ENCODE measurements at places on chromosomes 1 and 21.
A peak's percentile ranks its signal among the peaks of the same experiment; 100 is the strongest.

DNA sequence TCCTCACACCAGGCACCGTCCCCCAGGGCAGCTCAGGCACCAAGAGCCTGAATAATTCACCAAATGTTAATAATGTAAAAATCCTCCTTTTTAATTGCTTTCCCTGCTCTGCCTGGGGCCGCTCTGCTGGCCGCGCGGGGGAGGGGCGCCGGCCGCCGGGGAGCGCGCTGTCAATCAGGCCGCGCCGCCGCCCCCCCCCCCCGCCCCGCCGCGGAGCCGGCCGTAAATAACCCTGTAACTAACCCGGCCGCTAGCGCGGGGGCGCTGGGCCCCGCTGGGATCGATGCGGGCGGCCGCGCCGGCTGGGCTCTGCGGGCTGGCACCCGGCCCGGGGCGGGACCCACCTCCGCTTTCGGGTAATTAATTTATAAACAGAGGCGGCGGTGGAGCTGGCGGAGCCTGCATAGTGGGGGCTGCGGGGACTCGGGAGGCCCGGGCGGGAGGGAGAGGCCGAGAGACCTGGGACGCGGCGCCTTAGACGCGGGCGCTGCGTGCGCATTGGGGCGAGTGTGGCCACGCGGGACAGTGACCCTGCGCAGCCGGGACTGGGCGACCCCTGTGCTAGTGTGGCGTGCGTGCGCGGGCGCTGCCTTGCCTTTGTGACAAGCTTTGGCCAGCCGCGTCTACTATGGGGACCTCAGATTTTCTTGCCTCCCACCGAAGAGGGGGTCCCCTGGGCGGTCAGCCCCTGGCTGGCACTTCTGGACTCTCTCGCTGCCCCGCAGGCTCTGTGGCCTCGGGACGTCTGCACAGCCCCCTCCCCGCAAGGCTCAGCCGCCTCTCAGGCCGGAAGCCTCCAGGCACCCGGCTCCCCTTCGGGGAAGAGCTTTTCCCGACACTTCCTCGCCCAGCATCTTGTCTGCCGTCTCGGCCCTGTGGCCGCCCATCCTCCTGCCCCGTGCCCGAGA lies 16.6 kb downstream of the SAMD11 start:
- peak; percentile 89 for DNase-seq

- DNase-seq = no peak
These were observed 27.9 kb upstream of the SRP9 start for GRCh38 chr1:225749706-225750105.

- DNase-seq = no peak
These were observed 67.8 kb downstream of the HHAT start for GRCh38 chr1:210396541-210396940.

- DNase-seq = no peak
These were observed 1.9 kb upstream of the ATG4C start for GRCh38 chr1:62781841-62782543.

DNA sequence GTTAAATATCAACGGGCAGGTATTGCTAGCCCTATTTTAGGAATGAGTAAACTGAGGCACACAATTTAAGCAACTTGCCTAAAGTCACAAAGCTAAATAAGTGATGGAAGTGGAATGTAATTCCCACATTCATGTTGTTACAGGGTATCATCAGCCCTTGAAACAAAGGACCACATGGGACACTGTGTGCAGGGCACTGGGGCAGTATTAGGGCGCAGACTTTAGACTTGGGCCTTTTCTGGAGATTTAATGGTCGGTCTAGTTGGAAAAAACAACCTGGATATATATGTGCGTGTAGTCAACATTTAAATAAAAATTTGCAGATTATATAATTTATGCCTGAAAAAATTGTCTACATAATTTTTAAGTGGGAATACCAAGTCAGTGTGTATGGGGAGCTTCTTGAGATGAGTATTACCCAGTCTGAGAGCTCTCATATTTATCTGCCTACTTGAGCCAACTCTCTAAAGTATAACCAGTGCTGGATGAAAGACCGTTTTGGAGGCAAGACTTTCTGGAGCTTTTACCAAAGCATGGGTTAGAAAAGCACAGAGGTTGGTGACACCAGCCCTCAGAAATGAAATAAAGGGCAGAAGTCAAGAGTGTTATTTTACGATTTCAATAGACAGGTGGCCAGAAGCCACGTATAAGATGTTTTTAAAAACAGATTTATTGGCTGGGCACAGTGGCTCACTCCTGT lies 1.6 kb downstream of the KDM1A start:
- DNase-seq = no peak

DNA sequence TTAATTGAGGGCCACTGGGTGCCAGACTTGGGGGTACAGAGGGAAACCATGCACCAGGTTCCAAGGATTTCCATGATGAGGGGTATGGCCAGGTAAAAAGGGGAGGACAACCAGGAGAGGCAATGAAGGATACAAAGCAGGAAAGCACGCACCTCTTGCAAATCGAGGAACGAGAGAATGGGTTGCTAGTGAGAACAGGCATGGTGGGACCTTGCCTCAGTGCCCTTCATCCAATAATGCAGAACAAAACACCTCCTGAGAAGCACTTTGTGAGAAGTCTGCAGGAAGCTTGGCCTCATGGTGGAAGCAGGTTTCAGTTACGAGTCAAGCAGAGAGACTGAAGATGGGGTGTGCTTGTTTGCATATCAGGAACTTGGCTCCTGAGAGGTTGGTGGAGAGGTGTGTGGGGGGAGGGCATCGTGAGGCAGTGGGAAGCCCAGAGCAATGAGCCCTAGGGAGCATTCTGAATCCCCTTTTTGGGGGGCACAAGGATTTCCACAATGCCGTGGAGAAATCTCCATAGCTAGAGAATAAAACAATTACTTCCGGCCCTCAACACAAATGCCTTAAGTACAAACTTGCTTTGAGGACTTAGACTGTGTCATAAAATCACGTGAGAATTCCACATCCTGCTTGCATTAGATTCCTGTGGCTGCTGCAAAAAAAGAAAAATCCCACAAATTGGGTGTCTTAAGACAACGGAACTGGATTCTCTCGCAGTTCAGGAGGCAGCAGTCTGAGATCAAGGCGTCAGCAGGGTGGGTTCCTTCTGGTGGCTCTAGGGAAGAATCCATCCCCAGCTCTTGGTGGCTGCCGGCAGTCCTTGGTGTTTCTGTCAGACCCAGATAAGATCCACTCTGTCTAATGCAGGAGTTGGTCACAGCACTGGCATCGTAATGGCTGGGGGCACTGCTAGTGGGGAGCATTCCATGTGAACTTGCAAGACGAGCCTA lies 54.9 kb upstream of the BACE2 start:
- DNase-seq = peak; percentile 19

DNA sequence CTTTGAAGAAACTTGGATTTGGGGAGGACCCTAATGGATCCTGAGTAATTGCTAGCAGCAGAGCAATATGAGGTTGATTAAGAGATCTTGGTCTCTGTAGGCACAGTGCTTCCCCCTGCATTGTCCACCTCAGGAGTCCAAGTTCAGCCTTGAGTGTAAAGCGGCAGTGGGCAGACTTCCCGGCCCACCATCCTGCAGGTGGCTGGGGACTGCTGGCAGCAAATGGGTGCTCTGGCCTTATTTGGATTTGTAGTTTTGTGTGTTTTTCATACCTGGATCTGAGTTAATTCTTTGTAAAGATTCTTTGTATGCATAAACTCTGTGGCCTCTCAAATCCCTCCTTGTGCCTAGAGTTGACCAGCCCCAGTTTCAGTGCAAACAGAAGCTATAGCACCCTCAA lies 7.6 kb downstream of the BARHL2 start:
- no peak for DNase-seq

- no peak for DNase-seq
These were observed 587 bp downstream of the SCNM1 start for GRCh38 chr1:151166505-151166956.

DNA sequence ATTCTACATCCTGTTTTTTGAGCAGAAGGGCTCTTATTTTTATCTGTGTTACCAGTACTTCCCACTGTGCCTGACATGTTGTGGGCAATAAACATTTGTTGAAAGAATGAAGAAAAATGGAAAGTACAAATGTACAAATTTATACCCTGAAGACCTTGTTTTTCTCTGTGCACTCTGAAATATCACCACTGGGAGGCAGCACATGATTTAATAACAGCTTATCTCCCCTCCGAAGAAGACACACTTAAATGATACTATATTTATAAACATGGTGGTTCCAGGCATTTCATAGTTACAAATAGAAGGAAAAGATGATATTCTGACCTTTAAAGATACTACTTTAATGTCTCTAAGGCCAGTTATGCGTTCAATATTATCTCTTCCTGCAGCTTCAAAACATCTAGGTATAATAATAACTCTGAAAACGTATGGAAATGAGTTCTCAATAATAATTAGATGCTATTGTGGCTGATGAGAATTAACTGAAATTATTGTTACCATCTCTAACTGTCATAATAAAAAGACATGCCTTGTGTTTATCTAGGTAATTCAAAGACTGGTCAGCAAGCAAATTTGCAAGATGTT lies 12.8 kb downstream of the DYNLT5 start:
- peak; percentile 67 for DNase-seq

DNA sequence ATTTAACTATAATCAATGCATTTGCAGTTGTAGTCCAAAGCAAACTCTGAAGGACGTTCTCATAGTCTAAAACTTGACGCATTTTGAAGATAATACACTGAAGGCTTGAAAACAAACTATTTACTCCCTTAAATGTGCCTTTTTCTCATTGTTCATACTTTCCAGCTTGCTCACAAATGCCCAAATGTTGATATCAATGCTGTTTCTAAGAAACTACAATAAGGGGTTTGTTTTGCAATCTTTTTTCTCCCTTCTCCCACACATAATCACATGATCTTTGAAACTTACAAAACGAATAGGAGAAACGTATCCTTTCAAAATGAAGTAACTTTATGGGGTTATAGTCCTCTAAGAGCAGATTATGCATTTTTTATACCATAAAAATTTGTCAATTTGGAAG lies 508.7 kb downstream of the DPYD start:
- DNase-seq = no peak

DNA sequence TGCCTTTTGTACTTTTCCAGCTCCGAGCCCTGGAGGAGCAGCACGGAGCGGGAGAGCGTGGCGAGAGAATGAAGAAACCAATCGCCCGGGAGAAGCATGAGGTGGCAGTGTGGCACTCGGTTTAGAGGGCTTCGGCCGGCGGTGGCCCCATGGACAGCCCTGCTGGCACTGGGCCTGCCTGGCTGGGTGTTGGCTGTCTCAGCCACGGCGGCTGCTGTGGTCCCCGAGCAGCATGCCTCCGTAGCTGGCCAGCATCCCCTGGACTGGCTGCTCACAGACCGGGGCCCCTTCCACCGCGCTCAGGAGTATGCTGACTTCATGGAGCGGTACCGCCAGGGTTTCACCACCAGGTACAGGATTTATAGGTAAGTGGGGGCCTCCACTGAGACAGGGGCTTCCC lies 59.0 kb downstream of the BRINP2 start:
- DNase-seq = no peak

DNA sequence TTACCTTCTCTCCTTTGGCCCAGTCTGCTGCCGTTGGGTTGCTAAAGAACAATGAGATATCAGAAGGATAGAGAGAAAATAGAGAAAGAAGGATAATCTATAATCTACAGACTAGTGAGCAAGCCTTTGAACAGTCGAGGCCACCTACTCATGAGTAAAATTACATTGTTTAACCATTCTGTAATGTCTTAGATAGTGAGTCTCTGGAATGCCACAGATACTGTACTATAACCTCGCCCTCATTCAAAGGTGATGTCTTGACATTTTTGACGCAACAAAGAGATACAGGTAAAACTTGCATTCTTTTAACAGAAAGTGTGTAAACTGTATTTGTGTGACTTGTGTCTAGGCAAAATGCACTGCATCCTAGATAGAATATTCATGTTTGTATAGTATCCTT lies 77.9 kb downstream of the LAMC1 start:
- DNase-seq = no peak

DNA sequence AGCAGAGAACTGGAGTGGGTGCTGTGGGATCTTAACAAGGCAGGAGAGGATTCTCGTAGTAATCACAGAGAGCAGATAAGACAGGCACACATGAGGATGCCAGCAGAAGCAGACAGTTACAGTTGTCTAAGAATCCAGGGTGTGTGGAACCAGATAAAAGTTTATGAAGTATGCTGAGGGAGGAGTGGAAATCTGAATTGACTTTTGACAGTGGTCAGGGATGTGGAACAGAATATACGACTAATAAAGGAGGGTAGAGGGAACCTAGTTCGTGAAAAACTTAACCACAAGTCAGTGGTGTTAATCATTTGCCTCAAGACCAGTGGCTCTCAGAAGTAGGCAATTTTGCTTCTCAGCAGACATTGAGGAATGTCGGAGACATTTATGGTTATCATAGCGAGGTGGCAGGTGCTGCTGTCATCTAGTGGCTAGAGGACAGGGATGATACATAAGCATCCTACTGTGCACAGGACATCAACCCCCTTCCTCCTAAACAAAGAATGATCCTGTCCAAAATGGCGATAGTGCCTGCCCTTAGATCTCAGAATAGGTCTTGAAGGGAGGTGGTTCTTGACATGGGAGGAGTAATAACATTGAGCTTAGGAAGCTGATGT lies 3.0 kb downstream of the LRRC8D start:
- DNase-seq = no peak

GRCh38 chr21:43925609-43926008 lies 60.6 kb downstream of the AGPAT3 start:
- DNase-seq = no peak

- peak; percentile 40 for DNase-seq
These were observed 13.7 kb upstream of the EPS8L3 start for GRCh38 chr1:109777436-109777835.

DNA sequence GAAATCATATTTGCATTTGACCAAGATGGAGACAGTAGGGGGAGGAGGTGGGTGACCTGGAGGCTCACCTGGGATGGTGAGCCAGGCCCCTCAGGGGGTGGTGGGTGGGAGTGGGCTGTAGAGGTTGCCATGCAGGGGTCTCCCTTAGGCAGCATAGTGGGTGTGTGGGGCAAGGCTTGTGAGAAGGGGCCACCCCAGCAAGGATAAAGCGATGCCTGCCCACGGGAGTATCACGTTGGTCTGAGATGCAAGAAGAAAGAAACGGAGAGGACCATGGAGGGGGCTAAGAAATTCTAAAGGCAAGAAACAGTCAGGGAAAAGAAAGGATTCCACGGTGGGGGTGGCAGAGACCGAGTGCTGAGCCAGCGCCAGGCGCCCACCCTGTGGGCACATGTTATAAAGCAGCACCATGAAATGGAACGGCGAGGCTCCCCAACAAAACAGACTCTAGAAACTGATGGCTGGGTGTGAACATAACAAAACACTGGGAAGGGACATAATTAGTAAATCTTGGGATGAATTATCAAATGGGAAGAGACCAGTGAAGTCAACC lies 11.7 kb upstream of the C2CD2 start:
- DNase-seq = no peak

- DNase-seq = peak; percentile 78
These were observed at the start of gene DOCK7 for GRCh38 chr1:62687903-62688686. Gene DOCK7 (minus strand): TSS chr1:62688386. CDS start chr1:62688264, 122 bp downstream.

- no peak for DNase-seq
These were observed 124.7 kb downstream of the RYR2 start for GRCh38 chr1:237166593-237167101.

- no peak for DNase-seq
These were observed 21.6 kb downstream of the FOXD3 start for GRCh38 chr1:63343922-63344321.

GRCh38 chr1:200438911-200439310 lies 29.1 kb upstream of the ZNF281 start:
- no peak for DNase-seq

- no peak for DNase-seq
These were observed 9.5 kb downstream of the ST6GALNAC5 start for GRCh38 chr1:76876655-76877395.

- DNase-seq = no peak
These were observed 64.6 kb downstream of the RUNX1 start for GRCh38 chr21:34984356-34985058.
